ENCODE measurements at places on chromosomes 1 and 21.

- DNase-seq, result peak; percentile 30
Measured at GRCh38 chr1:43267291-43267805, 2.4 kb upstream of the TMEM125 start.

GRCh38 chr1:29047142-29047541 lies 76.6 kb downstream of the TMEM200B start:
- no peak for DNase-seq

DNA sequence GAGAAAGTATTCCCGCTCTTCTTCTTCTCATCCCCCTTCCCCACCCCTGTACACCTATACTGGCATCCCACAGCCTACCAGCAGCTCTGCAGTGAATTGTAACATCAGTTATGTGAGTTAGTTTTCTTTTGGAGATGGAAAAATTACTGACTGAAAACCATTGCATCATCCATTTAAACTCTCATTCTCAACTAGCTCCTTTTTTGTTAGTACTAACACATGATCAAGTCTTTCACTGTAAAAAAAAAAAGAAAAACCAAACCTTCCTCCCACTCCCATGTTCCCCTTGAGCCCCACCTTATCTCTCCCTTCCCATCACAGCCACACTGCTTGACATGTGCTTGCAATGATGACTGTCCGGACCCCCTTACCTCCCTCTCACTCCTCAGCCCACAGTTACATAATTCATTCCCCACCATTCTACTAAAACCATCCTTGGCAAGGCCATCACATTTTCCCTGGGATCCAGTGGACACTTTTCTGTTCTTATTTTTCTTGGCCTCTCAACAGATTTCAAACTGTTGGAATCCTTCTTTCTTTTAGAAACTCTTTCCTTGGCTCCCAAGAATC lies 23.2 kb upstream of the RAVER2 start:
- no peak for DNase-seq

DNA sequence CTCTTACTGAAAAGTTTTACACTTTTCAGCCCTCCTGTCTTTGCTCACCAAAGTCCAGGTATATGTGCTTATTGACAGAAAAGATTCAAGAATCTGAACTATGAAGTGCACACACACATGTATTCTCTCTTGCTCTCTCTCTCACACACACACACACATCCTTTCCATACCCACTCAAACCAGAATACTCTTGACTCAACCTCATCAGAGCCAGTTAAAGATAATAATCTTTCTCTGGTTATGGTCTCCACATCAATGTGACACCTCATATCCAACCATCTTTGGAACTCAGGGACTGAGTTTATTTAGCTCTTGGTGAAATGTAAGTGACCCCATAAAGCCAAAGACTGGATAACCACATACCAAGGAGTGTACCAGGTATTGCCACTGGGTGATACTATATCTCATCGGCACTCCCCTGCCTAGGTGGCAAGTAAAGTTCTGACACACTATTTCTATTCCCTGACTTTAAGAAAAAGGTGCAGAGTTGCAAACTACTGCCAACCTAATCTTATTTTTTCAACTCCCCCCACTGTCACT lies 24.9 kb upstream of the RGS8 start:
- DNase-seq, result no peak

- no peak for DNase-seq
Measured at GRCh38 chr1:183094351-183094750, 71.1 kb downstream of the LAMC1 start.

GRCh38 chr1:198391393-198392020 lies 149.0 kb downstream of the ATP6V1G3 start:
- no peak for DNase-seq

DNA sequence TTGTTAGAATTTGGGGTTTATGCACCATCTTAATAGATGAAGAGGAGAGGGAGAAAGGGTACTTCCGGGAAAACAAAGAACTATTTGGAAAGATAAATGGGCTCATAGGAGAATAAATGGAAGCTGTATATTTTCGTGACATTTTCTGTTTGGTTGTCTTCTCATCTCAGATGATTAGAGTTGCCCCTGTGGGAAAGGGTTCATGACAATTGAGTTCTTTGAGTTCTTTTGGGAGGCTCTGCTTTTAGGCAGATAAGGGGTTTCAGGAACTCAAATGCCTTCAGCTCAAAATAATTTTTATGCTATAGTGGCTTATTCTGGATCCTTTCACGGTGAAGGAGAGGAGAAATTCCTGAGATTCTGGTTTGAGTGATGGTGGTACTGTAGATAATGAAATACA lies 63.6 kb downstream of the CAMTA1 start:
- no peak for DNase-seq

- DNase-seq, result no peak
Measured at GRCh38 chr1:228046421-228047182, 35.9 kb upstream of the ARF1 start.

DNA sequence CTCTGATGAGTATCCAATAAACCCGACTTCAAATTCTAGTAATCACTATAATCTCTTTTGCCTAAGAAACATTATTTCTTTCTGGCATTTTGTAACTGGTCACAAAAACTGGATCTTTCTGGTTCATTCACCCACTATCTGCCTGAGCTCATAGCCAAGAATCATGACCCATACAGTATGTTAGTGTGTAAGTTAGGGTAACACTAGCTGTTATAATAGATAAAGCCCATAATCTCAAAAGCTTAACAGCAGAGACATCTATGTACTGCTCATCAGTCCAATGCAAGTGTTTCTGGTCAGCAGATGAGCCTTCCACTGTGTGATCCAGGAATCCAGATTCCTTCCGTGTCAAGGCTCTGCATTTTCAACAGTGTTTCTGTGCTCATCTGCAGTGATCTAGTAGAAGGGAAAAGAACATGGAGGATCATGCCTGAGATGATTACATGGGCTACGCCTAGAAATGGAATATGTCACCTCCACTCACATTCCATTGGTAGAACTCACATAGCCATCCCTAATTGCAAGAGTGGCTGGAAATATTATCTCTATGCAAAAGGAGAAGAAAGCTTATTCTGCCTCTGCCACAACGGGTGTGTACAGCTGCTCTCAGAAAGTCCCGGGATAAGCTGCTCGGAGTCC lies 27.7 kb downstream of the RRAGC start:
- DNase-seq, result no peak

DNA sequence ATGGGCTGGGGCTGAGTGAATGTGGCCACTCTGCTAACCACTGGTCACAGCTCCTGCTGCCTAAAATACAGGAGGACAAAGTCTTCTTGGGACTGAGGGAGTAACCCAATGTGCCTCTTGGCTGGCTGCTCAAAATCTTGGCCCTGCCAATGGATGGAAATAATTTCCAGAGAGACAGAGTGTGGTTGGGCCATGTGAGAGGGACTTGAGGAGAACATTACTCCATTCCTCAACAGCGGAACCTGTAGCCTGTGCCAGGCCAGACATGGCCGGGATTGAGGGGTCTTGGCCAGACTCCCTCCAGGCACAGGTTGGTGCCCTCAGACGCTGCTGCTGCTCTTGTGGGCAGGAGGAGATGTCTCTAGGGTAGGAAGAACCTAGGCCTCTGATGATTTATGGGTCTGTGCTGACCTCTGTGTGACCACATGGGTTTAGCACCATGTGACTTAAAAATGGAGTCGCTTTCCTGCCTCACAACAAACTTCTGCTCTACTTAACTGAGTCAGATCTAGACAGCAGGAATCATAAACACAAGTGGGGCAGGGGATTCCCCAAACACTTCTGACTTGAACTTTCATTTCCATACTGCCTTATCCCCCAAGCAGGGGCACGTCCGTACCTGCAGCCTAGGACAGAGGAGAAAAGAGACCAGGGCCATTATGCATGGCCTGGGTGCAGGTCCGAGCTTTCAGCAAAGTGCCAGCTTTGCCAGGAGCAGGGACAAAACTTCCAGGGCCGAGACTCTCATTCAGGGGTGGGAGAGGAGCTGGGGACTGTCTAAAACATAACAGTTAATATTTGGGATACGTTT lies 79.2 kb downstream of the CD34 start:
- no peak for DNase-seq

DNA sequence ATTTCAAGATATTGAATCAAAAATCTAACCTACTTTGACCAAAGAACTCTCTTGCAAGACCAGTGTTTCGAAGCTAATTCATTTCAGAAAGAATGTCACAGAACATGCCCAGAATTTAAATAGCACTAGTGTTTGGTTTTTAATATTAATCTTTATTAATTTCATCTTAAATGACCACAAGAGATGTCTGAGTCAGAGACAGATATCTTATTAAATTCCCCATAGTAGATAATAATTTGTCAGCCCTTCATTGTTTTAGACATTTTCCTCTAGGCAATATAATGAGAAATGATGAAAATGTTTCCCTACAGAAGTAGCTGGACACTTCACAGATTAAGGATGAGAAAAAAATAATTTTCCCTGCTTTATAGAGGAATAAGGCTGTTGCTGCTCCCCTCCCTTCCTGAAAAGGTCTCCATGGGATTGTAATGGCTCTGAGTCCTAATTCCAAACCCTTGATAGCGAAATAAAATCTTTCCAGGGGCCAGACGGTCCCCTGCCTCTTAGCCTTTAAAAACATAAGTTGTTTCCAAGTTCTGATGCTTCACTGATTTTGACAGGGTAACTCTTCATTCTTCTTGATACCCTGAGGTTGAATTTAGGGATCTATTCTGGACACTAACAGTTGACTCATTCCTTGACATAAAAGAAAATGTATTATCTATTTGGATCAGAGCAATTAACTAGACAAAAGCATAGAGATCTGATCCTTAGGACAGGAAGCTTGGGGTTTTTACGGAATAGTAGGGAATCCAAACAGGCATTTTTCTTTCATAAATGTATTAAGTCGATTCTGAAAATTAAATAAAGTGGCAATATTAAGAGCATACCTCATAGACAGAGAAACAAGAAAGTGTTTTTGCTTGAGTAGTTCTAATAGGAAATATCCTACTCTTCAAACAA lies 820.8 kb downstream of the BRINP3 start:
- DNase-seq, result no peak

- DNase-seq, result no peak
Measured at GRCh38 chr1:174049514-174049913, 27.4 kb upstream of the RC3H1 start.

DNA sequence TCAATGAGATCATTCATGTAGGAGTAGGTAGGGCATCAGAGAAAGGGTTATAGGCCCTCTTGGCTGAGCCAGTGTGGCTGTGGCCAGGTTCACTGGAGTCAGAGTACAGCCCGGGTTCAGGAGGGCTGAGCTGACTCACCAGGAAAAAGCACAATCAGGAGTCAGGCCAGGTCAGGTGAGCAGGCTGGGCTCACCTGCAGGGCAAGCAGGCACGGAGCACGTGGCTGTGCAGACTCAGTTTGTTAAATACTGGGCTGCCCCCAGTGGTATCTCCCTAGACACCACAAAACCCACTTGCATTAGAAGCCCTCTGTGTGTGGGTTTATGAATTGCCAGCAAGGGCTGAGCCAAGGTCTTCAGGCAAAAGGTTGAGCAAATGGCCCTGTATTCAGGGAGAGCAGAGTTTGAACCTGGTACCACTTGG lies 122.1 kb upstream of the SERBP1 start:
- DNase-seq, result no peak

DNA sequence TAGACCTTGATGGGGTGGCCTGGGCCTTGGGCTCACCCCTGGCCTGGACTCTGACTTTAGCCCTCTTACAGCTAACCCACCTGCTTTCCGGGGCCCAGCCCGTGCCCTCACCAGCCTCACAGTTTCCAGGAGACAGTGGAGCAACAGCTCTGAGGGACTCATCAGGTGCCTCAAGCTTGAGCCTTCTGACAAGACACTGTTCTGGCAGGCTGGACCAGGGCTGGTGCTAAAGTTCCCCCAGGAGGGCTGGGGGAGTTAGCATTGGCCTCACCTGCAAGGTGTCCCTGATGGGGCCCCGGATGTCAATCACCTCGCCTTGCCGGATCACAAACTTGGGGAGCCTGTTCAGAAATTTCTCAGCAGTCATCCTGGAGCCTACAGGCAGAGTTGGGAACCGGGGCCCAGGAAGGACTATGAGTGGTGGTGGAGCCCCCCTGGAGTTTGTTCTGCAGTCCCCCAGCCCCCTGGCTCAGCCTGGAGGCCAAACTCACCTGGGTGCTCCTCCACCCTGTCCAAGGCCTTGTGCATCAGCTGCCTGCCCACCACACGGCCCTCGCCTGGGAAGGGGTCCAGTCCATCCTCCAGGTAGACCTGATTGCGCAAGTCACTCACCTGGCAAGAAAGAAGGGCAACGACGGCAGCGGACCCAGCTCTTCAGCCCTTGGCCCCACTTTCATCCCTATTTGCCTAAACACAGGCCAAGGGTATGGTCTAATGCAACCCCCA lies 4.1 kb downstream of the SH3BGRL3 start:
- DNase-seq, result no peak

DNA sequence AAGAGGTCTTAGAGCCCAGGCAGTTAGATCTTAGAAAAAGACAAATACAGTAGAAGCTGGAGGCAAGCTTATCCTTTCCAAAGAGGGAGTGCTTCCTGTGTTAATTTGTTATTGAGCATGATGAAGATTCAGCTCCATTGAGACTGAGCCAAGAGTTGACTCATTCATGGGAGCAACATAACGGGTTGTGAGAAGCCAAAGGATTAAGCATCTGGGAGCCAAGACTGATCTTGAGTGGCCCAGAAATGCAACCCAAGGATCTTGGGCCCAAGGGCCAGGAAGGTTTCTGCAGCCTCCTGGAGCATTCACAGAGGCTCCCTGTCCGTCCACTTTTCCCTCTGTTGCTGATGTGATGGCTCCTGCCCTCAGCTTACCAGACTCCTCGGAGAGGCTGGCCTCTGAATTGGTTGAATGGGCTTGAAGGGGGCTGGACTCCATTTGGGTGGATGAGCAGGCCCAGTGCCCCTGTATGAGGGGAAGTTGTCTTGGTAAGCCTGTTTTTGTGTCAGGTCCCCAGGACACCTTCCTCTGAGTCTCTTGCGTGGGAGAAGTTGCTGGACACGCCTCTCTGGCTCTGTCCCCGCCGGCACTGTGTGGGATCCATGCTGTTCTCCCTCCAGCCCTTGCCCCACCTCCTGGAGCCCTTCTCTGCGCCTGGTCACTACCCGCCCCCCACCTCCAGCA lies 42.4 kb downstream of the PDE9A start:
- no peak for DNase-seq

- no peak for DNase-seq
Measured at GRCh38 chr1:234433563-234434285, 45.3 kb downstream of the TARBP1 start.

- DNase-seq, result no peak
Measured at GRCh38 chr1:156214024-156214748, 1.4 kb downstream of the PMF1 start.

DNA sequence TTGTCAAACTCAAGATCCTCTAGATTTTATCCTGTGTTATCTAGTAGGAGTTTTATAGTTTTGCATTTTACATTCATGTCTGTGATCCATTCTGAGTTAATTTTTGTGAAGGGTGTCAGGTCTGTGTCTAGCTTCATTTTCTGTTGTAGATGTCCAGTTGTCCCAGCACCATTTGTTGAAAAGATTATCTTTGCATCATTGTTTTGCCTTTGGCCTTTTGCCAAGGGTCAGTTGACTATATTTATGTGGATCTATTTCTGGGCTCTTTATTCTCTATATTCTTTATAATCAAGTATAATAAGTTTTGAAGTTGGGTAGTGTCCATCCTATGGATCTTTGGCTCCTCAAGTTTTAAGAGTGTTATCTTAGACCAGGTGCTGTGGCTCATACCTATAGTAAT lies 21.9 kb downstream of the TRAF5 start:
- no peak for DNase-seq

GRCh38 chr1:201183209-201183608 lies 7.4 kb upstream of the IGFN1 start:
- no peak for DNase-seq

GRCh38 chr1:6962478-6962995 lies 177.3 kb downstream of the CAMTA1 start:
- no peak for DNase-seq
